ENCODE measurements at places on chromosomes 4 and X.

- DNase-seq = no peak
These were observed 102.9 kb upstream of the EOLA2 start for GRCh38 chrX:150041208-150041607.

GRCh38 chrX:56798339-56798711 lies 69.3 kb downstream of the NBDY start:
- DNase-seq = no peak

- DNase-seq = no peak
These were observed 231.5 kb upstream of the AGTR2 start for GRCh38 chrX:115939070-115939469.

GRCh38 chrX:66676990-66677389 lies 38.1 kb upstream of the EDA2R start:
- DNase-seq = peak; percentile 64

- DNase-seq = no peak
These were observed 417.8 kb upstream of the LCORL start for GRCh38 chr4:18439311-18439710.

- DNase-seq = no peak
These were observed 264.2 kb downstream of the PPP3CA start for GRCh38 chr4:101083131-101083530.

- DNase-seq = no peak
These were observed 649 bp upstream of the ARAF start for GRCh38 chrX:47560179-47560933.

DNA sequence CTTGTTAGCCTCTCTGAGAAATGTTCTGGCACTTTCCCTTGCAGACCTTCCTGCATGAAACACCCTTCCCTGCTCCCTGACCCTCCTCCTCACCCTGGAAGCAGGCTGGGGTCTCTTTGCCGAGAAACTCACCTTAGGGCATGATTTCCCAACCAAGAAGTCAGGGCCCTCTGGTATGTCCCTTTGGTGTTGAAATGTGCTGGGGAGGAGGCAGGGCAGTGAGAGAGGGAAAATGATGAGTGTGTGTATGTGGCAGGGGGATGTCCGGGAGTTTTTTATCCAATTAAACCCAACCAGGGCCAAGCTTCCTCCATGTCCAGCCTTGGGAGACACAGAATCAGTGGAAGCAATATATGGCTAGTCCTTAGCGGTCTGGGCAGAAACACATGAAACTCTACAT lies 5.1 kb downstream of the ELF4 start:
- no peak for DNase-seq

GRCh38 chrX:39427906-39428305 lies 626.6 kb downstream of the MID1IP1 start:
- DNase-seq = peak; percentile 2

DNA sequence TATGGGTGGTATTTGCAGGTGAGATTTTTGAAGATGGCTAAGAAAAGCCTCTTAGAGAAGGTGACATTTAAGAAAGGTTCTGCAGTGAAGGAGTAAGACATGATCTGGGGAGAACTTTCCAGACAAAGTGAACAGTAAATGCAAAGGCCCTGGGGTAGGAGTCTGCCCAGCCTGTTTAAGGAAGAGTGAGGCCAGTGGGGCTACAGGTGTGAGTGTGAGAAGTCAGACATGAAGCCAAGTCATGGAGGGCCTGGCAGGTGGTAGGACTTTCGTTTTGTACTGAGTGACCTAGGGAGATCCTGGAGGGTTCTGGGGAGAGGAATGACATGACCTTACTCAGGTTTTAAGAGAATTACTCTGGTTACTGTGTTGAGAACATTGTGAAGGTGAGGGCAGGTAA lies 21.5 kb downstream of the COQ2 start:
- DNase-seq = no peak

DNA sequence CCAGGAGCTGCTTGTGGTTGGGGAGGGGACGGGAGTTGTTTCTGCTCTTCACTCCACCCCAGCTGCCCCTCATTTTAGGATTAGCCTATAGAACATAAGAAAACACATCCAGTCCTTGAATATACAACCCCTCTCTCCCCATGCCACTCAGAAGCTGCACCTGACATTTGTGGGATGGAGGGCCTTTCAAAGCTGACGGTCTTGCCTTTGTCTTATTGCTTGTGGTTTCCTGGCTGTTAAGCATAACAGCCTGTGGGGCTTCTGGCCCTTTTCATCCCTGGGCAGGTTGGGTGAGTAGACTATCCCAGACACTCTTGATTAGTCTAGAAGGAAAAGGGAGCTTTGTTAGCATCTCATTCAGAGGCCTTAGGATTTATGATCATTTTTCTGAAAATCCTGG lies 407.6 kb upstream of the BOD1L1 start:
- no peak for DNase-seq
